Activated CD8-positive, alpha-beta memory T cell treated with anti-CD3 and anti-CD28 coated beads for 4 hours (primary cell): ENCODE measurements at places on chromosomes 4 and X.
A peak's percentile ranks its signal among the peaks of the same experiment; 100 is the strongest.

- no peak for DNase-seq
Measured at GRCh38 chr4:147987252-147987651, 255.4 kb downstream of the ARHGAP10 start.

DNA sequence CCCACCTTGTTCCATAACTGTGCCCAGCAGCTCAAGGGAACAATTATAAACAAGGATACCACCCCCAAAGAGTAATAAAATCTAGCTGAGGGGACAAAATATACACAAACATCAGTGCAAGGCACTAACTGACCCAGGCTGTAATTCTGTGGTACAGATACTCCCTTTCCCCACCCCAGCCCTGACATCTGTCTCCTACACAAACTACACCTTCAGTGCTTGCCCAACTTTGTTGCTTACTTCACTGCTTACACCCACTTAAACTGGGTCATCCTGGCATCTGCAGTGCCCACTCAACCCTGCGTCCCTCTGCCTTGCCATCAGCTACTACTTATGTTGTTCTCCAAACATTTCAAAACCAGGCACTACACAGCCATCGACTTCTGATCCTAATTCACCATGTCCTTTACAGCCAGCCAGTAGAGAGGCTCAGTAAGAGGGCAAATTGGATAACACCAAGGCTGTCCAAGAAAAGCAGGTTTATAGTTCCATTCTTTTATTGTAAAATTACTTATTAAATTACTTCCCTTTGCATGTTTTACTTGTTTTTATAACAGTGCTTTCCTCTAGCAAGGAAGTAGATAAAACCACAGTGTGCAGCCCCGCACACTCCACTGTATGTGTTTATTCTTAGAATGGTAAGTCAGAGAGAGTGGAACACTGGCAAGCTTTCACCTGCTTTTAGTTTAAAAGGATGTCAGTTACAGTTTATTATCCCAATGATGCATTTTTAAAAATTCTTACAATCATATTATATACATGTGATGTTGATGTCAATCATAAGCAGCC lies 149.6 kb downstream of the INPP4B start:
- DNase-seq: no peak

DNA sequence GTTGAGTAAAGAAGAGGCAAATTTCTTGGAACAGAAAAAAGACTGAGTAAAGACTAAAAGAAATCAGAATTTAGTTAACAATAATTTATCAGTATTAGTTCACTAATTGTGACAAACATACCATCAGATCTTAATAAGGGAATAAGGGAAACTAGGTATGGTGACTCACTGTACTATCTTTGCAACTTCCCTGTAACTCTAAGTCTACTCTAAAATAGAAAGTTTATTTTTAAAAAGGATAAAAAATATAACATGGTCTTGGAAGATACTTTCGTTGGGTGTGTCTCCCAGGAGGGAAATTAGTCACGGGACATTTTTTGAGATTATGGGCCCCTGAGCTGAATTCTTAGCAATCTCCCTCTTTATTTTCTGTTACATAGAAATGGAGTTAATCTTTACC lies 97.3 kb downstream of the EMCN start:
- no peak for DNase-seq

DNA sequence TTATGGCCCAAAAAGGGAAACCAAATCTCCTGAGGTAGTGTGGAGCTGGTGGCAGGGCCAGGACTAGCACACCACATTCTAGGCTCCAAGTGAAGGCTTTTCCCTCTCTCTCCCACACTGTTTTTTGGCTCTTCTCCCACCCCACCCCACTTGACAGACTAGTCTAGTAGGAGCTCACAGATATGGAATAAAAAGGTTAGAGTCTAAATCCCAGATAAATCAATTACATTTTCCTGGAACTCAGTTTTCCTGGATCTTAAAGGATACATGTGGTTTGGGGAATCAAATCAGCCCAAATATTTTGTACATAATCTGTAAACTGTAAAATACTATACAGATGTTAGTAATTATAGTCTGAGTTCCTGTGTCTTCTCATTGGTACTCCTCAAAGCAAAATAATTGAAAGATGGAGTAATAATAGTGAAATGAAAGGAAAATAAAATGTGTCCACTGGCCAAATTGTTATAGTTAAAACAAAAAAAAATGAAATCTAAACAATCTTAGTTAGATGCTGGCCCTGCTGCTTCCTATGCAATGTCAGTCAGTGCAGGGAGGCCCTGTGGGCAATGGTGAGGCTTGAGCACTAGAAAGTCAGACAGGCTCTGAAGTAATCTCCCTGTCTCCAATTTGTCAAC lies 370.4 kb upstream of the CPEB2 start:
- no peak for DNase-seq

- DNase-seq: no peak
Measured at GRCh38 chr4:176013476-176014247, 52.0 kb upstream of the WDR17 start.

DNA sequence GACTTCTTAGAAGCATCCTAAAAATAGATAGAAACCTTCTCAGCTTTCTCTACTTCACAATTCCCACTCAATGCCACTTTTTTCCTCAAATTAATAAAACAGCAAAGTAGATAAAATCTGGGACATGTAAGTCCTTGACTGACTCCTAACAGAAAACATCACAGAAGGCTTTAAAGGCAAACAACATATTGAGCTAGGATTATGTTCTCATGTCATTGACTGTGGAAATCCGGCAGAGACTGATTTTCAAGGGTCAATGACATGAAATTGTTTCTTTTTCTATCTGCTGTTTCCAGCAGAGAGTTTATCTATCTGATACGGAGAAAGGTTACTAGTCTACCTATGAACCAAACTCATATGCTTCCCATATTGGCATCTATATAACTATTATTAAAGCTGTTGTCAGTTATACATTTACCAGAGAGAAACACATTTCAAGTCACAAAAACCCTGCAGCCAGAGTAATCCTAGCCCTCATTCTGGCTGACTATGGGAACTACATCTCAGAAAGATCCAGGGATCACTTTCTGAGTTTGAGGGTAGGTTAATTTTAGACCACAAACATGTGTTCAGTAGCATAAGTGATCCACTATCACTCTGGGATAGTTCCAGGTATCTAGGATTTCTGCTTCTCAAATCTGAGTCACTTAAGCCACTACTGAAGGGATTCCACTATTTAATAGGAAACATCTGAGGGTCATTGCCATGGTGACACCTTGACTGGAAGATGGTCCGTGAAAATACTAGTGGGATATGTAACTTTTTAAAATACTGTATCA lies 147.6 kb downstream of the PPP3CA start:
- no peak for DNase-seq

- DNase-seq: no peak
Measured at GRCh38 chrX:110317061-110317819, 645 bp downstream of the AMMECR1 start.

- no peak for DNase-seq
Measured at GRCh38 chr4:27917381-27917780, 1056.7 kb downstream of the STIM2 start.

DNA sequence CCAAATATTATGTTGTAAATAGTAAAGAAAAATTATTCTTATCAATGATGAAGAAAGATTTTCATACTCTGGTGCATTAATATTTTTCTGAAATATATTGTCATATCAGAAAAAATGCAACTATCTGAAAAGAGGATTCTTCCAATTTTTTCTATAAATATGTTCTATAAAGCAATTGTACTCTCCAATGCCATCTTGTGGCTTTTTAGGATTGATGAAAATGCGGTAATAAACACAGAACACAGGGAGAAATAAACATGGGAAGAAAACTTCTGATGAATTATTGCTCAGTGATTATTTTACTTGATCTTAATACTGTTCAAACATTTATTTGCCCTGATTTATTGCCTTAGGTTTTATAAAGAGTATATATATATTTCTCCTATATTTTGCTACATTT lies 215.4 kb downstream of the IL1RAPL1 start:
- no peak for DNase-seq

- no peak for DNase-seq
Measured at GRCh38 chr4:99033956-99034355, 38.4 kb downstream of the METAP1 start.

DNA sequence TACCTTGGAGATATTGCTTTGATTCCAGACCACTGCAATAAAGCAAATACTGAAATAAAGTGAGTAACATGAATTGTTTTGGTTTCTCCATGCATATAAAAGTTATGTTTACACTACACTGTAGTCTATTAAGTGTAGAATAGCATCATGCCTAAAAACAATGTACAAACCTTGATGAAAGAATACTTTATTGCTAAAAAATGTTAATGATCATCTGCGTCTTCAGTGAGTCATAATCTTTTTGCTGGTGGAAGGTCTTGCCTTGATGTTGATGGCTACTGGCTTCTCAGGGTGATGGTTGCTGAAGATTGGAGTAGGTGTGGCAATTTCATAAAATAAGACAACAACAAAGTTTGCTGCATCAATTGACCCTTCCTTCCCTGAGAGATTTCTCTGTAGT lies 145.1 kb downstream of the SHROOM4 start:
- no peak for DNase-seq

GRCh38 chr4:14518136-14518535 lies 484.1 kb upstream of the CPEB2 start:
- DNase-seq: no peak

- DNase-seq: no peak
Measured at GRCh38 chrX:134949271-134949670, 41.5 kb upstream of the SMIM10 start.

GRCh38 chrX:11465648-11466411 lies 172.6 kb downstream of the AMELX start:
- DNase-seq: no peak

DNA sequence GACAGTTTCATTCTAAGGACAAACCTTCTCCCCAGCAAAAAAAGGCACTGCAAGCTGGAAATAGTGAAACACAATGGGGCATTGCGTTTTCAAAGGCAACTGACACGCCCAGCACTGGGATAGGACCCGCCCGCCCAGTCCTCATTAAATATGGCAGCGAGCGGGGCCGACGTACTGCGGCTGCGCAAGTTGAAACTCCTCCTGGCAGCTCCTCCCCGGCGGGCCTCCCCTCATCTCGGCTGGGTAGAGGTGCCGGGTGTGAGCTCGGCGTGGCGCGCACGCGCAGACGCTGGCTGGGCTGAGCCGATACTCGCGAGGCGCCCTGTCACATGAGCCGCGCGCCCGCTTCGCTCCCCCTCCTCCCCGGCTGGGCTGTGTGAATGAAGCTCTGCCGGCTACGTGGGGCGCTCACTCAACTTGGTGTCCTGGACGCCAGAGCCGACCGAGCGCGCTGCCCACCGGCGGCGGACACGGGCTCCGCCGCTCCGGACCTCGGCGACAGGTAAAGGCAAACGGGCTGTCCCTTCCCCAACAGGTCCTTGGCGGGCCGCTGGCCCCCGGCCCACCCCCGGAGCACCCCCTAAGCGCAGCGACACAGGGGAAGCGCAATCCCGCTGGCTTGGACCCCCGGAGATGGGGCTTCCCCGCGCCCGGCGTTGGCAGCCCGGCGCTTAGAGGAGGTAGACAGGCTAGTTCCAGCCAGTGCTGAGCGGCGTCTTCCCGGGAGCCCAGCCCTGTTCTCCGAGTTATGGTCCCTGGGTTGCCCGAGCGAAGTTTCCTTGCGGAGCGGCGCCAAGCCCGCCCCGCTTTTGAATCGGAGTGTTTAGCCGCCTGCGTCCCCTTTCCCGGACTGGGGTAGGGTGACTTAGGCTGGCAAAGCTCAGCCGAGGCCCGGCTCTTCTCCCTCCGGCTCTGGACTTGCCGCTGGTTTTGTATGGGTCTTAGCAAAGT lies at the start of gene CLCN5:
Gene CLCN5, plus strand, starts transcription at position 306 of the 951 bp plus-strand sequence. CDS start 2,703 bp downstream, outside the sequence.
- peak; percentile 88 for DNase-seq

DNA sequence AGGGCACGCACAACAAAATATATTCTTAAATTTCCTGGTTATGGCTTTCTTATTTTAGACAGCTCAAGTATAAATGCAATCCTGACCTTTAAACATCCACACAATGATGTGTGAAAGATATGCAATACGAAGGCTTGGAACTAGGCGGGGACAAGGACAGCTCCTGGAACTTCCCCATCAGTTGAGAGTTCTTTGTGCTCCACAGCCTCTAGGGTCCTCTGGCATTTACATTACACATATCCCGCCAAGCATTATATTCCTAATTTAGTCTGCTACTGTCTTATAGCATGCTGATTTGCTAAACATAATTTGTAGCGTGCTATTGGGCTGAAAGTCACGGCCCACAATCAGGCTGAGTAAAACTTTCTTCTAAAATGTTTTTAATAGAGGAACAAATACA lies 74.4 kb downstream of the FTHL17 start:
- no peak for DNase-seq

DNA sequence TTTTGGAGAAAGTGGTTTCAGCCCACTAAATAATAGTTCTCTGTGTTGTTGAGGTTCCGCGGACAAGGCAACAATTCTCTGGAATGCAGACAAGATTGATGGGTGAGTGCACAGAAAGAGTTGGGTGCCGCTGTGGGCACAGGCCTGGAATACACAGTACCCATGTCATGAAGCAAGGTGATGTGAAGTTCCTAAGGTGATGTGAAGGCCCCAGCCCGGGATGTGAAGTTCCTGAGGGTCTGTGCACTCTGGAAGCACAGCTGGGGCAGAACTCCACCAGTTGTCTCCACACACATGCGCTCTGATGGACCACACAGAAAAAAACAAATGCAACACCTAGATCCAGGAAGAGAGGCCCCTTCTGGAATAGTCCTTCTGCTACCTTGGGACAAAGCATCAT lies 86.6 kb upstream of the BMPR1B start:
- no peak for DNase-seq

DNA sequence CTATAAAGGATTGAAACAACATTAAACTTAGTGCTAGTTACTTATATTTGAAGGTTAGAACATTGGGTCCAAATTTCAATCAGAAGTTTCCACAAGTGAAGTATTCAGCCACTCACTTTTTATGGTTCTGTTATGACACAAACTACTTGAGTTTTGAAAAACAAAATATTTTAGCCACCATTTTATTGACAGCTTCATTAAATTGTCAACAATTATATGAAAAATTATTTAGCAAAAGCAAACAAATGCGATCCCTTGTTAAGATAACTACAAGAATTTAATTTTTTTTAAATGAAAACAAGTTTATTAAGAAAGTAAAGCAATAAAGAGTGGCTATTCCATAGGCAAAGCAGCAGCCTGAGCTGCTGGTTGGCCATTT lies 3.1 kb downstream of the CXCL2 start:
- DNase-seq: no peak

DNA sequence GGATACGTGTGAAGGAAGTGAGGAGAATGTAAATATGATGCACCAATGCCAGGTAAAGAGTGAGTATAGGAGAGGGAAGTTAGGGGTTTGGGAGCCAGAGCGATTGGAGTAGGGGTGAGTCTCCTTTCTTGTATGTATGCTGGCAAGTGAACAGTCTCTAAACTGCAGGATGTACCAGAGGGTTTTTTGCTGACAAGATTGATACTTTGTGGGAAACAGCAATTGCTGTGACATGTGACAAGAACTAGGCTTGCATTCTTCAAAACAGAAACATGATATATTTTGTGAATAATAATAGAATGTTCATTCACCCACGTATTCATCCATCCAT lies 706 bp downstream of the CHIC1 start:
- no peak for DNase-seq

- DNase-seq: no peak
Measured at GRCh38 chr4:163610648-163611047, 116.2 kb downstream of the TMA16 start.

DNA sequence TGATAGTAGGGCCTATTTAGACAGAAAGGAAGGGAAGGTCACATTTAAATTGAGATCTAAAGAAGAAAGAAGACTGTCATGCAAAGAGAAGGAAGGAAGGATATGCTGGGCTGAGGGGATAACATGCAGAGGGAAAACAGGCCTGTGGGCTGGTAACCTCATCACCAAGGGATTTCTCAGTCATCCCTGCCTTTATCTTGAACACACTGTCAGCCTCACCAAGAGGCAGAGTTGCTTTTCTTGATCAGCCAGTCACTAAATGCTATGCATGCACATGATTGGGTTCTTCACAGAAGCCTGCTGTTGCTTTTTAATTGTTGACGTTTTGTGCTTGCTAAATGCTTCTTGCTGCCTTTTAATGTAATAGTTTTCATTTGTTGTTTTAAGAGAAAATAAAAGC lies 113.0 kb downstream of the ARHGAP24 start:
- no peak for DNase-seq
